Urothelium cell line (cell line): ENCODE measurements at places on chromosomes 13 and 19.
A peak's percentile ranks its signal among the peaks of the same experiment; 100 is the strongest.

DNA sequence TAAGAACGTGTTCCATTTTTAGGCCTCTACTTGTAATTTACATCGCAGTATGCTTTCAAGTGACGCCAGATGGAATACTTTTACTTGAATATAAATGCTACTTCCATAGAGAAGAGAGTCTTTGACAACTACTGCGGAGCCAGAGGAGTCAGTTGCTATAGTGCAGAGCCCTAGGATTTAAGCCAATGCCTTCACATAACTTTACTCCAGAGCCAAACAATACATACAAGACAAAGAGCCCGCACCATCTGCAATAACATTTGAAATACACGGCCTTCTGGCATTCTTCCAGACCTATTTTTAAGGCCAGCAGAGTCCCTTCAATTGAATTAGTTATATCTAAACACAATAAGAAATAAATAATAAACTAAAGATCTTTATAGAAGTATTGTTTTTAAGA lies 59.4 kb downstream of the XPO4 start:
- DNase-seq: no peak

DNA sequence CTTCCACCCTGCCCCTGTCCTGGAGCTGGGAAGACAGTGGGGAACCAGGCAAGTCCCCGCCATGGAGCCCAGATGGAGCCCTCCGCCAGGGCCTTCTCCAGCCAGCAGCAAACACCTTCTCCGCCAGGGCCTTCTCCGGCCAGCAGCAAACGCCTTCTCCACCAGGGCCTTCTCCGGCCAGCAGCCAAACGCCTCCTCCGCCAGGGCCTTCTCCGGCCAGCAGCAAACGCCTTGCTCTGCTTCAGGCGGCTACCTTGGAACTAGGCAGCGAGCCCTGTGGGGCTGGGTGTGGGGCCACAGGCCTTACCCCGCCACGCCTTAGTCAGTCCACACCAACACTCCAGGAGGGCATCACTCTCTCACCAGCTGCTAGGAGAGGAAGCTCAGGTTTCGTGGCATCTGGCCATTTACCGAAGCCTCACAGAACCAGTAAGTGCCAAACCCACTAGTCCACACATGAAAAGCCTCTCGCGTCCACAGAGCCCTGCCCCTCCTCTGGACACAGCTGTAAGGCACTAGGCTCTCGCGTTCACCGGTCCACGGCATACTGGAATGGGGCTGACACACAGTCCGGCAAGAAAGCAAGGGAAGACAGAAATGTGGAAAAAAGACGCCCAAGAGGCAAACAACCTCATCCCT lies 41.0 kb downstream of the MLLT1 start:
- DNase-seq: no peak

DNA sequence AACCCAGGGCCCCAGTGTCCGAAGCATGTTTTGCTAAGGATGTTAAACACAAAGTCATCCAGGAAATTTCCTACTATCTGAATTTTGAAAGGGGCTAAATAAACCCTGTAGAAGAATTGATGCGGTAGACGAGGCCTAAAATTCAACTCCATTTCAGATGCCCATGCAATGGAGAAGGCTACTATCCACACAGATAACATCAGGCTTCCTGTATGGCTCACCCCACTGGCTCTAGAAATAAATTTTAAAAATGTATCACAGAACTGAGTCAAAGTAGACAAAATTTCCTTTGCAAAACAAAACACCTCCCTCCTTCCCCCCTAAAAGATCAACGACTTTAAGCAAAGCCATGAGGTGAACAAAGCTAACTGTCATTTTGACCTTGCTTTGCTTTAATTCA lies 188.4 kb downstream of the ABCC4 start:
- no peak for DNase-seq

DNA sequence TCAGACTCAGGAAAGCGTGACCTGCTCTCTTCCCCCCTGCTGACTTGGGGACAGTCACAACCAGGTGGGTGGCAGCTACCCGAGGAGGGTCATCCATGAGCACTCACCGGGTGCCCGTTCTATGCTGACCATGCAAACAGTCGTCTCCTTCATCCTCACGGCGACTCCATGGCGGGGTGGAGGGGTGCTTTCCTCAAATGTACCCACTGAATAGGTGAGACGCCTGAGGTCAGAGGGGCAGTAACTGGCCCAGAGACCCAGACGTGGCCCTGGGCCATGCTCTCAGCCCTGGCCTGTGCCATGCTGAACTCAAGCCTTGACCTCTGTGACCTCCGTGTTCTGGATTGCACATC lies 59.2 kb upstream of the TPM4 start:
- DNase-seq: no peak

DNA sequence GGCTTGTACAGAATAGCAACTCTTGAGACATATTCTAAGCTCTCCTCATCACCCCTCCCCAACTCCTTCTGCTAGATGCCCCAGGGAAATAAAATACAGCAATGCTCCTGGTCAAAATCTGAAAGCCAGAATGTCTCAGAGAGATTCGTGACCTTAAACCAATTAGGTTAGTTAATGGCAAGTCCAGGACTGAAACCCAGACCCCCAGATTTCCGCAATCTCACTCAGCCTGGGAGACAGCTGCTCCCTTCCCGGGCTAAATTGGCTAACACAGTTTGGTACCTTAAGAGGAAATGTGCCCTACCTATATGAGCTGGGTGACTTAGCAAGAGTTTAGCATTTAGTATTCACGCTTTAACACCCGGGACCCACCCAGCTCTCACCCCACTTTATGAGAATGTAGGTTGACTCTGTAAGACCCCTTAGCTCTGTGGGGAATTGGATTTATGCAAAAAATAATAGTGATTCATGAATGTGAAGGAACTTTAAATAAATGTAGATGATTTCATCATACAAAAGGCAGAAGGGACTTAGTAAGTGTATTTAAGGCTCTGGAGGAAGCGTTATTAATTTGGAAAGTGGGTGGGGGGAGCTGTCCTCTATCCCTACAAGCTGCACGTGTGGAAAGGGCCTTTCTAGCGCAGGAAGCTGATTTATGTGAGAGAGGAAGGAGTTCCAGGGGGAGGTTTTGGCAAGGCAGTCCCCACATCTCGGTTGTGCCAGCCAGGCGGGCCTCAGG lies 1.1 kb downstream of the DLEU7 start:
- DNase-seq: no peak

DNA sequence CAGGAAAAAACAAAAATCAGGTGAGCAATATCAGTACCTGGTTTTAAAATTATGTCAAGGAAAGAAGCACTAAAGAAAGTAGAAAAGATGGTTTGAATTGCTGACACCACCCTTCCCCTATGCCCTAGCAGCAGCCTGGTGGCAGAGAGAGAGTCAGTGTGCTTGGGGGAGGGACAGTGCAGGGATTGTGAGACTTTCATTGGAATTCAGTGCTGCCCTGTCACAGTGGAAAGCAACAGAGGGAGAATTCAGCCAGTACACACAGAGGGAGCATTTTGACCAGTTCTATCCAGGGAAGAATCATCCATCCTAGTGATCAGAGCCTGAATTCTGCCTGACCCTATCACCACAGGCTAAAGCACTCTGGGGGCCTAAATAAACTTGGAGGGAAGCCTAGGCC lies 222.4 kb upstream of the PCDH17 start:
- DNase-seq: no peak

GRCh38 chr13:48400850-48401291 lies 12.0 kb downstream of the LPAR6 start:
- DNase-seq: no peak

GRCh38 chr13:64767054-64767453 lies 2463.1 kb downstream of the PCDH9 start:
- DNase-seq: no peak

GRCh38 chr13:73622381-73622780 lies 511.8 kb downstream of the KLF12 start:
- no peak for DNase-seq

DNA sequence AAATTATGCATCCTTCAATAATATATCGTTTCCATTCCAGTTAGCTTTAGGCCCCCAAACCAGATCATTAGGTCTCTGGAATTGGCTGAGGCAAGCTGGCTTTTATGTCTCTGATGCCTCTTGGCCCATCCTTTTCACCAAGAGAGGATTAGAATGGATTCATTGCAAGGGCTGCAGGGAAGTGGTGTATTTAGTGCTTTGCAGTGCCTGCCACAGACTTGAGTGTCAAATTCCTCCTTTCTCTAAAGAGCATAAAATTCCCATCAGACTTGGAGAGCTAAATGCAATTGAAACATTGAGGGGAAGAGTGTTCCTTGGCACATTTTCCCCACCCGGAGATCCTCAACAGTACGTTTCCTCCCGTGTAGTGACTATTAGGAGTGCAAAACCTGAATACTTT lies 302.6 kb downstream of the ATP8A2 start:
- DNase-seq: no peak

GRCh38 chr13:37118016-37118415 lies 12.6 kb upstream of the CSNK1A1L start:
- no peak for DNase-seq

GRCh38 chr13:40476175-40476958 lies 190.1 kb downstream of the FOXO1 start:
- peak; percentile 18 for DNase-seq

GRCh38 chr13:35945368-35945767 lies 185.8 kb downstream of the DCLK1 start:
- no peak for DNase-seq

- peak; percentile 76 for DNase-seq
These were observed 28.5 kb upstream of the NPAS1 start for GRCh38 chr19:46990991-46991676.

DNA sequence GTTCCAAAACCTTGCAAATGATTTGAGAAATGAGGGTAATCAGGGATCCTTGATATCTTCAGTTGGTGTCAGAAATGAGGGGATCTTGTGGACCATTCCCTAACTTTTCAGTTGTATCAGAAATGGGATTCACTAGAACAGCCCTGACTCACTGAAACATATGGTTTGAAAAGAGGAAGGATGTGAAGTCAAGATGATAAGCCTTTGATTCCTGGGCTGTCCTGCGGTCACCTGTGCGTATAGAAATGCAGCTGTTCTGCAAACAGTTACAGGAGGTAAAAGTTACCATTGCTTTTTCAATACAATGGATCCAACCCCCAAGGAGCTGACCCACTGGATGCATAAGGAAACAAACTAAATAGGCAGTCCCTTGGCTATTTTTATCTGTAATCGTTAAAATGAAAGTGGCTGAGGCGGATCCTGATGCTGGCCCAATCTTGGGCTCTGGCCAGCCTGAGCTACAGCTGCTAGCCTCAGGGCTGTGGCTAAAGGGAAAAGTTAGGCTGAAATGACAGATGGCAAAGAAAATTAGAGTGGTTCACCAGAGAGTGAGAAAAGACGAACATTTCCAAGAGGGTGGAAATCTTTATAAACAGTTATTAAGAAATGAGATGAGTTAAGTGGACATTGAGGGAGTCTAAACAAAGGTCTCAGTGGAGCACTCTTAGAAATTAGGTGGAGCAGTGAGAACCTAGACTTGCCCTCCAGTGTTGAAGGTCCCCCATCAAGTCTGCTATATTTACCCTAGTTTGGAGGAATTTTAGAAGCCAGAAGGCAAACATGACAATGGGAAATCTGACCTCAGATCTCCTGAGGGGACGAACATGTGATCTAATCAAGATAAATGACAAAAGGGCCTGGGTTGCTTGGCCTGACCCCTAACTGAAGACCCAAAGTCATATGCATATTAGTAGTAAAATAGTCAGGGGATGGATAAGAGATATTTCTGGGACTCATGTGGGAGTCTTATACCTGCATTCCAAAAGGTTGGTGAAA lies 7.6 kb downstream of the SIGLECL1 start:
- DNase-seq: no peak

DNA sequence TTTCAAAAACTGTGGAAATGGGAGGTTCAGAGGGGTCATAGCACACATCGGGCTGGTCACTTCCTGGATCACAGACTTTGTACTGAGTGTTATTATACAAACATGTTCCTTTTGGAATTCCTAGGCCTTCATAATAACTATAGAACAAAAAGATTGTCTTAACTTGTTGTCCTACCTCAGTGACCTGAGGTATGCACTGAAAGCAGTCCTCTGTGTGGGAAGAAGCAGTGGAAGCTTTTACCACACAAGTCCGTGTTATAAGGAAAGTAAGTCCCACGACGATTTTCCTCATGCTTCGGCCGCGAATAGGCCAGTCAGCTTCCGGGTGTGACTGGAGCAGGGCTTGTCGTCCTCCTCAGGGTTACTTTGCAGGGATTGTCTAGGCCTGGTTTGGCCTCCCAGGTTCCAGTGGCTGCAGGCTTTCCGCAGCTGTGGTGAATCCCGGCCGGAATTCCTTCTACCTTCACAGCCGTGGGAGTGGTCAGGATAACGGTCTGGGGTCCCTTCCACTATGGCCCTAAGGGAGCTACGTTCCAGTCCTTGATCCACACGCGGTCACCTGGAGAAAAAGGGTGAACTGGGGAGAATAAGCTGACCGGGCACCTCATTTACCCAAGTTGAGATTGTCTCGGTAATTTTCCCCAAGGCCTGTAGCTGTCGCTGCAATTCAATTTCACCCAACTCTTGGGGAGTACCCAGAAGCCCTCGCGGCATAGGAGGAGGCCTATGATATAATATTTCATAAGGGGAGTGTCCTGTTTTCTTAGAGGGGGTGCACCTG lies 16.0 kb downstream of the NAPSA start:
- DNase-seq: no peak

DNA sequence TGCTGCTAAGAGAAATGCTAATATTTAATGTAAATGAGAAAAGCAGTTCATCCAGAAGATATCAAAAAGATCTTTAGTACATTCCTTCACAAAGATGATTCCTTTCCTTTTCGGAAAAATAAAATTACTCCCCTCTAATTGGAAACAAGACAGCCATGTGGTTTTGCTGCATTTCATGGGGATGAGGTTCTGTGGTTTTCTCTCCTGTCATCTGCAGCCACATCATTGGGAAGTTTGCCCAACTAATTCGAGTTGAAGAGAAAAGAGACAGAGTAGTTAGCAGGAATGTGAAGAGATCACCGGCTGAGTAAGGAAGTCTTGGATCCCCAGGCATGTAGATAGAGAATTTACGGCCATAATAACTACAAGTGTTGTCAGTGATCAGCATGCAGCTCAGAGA lies 122.1 kb downstream of the CYSLTR2 start:
- DNase-seq: peak; percentile 47

DNA sequence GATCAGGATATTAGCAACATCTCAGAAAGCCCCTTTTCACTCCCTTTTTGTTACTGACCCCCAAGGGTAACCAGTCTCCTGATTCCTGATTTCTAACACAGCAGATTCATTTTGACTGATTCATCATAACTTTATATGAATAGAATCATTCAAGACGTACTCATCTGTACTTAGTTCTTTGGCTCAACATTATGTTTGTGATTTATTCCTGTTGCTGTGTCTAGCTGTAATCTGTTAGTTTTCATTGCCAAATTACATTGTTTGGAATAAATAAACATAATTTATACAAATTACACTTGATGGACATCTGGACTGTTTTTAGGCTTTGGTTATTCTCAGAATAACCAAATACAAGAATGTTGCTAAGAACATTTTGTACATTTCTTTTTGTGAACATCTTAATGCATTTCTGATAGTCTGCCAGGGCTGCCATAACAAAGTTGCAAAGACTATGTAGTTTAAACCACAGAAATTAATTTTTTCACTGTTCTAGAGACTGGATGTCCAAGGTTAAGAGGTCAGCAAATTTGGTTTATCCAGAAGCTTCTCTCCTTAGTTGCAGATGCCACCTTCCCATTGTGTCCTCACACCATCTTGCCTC lies 62.8 kb upstream of the EDNRB start:
- DNase-seq: no peak
